ENCODE measurements at places on chromosomes 13 and 19. TPM values are rescaled to one million over a fixed set of nuclear protein-coding genes. Genes with fewer than 3 reads are reported as not detected.

Gene ZNF536
- polyA plus RNA-seq: 2.6 TPM

Gene PRR20E
- polyA plus RNA-seq: not detected

Gene LGI4
- 16.3 TPM for polyA plus RNA-seq

DNA sequence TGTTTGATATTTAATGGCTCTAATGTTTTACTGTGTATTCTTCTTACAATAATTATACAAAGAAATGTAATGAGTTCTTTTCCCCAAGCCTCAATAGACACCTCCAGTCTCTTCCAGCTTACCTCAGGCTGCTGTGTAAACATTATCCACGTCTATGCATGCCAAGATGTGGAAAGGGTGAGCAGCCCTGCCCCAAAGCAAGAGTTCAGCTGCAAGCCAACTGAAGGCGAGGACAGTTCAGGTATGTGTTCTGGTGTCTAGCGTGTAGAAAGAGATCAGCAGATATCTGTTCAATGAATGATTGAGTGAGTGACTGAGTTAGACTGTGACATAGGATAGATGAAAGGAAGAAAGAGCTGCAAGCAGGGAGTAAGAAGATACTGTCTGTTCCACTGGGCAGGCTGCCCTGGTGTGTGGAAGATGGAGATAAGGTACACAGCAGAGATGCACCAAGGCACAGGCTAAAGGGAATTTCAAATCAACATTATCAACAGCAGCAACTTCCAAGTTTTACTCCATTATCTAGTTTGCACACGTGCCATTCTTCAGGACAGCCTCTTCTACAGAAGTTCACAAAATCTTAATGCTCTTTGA lies 66.0 kb downstream of the LATS2 start:
- no peak overlapping the region for H3K4me3 ChIP-seq
- H3K27me3 ChIP-seq: no peaks in the 10 kb centered on the region
- peaks cover 23% of the 10 kb centered on the region for H3K36me3 ChIP-seq
- no peak overlapping the region for H3K27ac ChIP-seq
- peaks cover 17% of the 10 kb centered on the region for H3K4me1 ChIP-seq
- no peak for DNase-seq

- no peak for DNase-seq
- no peaks in the 10 kb centered on the region for H3K27me3 ChIP-seq
- H3K27ac ChIP-seq: no peak overlapping the region
- no peak overlapping the region for H3K4me3 ChIP-seq
Measured at GRCh38 chr19:6350688-6351087, 10.6 kb upstream of the CLPP start.
